ENCODE measurements at places on chromosomes 4 and X.

- no peak for DNase-seq
These were observed 46.0 kb upstream of the TEX13A start for GRCh38 chrX:105266456-105266855.

DNA sequence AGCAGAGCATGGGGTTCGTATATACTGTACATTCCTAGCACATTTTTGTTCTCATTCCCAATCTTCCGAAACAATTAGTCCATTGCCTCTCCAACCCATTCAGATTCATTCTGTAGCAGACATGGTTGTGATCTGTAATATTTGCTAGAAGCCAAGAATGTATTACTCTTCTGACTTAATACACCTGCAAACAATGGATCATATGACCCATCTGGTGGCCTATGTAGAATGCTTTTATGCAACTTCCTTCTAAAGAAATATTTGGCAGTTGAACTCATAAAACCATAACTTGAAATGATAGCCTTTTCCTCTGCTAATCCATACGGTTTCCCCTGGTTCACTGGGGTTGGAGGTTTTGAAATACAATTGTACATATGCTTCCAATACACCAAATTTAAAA lies 32.8 kb upstream of the SGMS2 start:
- no peak for DNase-seq

DNA sequence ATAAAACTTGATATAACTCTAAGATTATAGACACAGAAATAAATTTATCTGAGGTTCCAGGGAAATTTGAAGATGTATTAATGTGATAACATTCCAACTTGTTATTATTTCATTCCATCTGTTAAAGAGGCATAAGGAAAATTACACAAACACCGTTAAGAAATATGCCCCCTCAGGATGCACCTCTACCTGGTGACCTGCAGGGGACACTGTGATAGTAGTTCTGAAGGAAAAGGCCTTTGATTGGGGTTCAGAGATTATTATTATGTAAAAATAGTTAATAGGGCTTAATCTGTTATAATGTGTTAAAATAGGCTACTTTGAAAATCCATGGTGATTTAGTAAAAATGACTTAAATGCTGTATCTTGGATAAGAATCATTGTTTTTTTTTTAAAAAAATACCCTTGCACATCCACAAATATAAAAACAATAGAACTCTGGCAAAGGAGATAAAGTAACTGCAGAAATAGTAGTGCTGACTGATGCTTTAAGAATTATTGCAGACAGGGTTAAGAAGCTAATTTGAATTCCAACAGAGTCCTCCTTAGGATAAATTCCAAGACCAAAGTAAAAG lies 6.1 kb upstream of the ABRAXAS1 start:
- DNase-seq: no peak

GRCh38 chr4:189147005-189147929 lies 793.4 kb upstream of the FRG1 start:
- no peak for DNase-seq

DNA sequence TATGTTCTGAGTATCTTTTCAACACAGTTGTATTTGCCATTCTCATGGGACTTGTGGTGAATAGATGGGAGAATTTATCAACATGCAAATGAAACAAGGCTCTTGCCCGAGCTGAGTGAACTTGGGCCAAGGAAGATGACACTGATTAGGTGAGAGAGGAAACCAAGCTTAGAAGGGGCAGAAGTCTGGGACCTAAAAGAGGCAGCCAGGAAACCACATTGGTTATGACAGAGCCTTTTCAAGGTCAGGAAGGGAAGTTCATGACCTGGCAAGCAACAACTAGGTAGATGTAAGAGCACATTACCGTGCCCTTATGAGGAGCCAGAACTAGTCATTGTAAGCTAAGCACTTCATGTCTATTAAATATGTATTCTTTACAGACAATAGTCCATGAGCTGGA lies 590.3 kb downstream of the PACRGL start:
- DNase-seq: no peak

GRCh38 chr4:92952426-92952825 lies 648.7 kb downstream of the GRID2 start:
- no peak for DNase-seq

- no peak for DNase-seq
These were observed 16.2 kb upstream of the SYTL4 start for GRCh38 chrX:100748108-100748507.

DNA sequence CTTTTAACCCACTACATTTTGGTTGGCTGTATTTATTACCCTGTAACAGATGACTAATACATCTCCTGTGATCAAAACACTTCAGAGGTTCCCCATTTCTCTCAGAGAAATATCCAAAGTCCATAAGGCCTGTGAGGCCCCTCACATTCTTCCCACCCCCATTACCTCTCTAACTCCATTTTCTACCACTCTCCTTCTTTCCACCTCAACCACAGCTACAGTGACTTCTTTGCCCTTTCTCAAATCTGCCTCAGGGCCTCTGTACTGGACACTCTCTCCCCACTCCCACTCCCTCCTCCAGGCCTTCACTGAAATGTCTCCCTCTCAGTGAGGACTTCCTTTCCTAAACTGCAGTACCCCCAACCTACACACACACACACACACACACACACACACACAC lies 8.4 kb upstream of the TMEM144 start:
- no peak for DNase-seq

GRCh38 chr4:6361076-6361784 lies 91.6 kb downstream of the WFS1 start:
- DNase-seq: no peak

GRCh38 chrX:19174401-19175025 lies 52.2 kb upstream of the ADGRG2 start:
- DNase-seq: no peak

- no peak for DNase-seq
These were observed 28.3 kb downstream of the STK32B start for GRCh38 chr4:5079581-5079980.

DNA sequence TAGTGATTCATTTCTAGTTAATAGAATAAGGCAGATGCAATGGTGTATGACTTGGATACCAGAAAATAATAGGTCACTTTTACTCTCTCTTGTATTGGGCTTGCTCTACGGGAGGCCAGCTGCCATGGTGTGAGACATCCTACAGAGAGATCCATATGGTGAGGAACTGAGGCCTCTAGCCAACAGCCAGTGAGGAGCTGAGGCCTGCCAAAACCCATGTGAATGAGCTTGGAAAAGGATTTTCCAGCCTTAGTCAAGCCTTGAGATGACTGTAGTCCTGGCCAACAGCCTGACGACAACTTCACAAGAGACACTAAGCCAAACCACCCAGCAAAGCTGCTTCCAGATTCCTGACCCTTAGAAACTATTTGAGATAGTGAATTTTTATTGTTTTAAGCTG lies 1300.2 kb downstream of the RAPGEF2 start:
- DNase-seq: no peak

DNA sequence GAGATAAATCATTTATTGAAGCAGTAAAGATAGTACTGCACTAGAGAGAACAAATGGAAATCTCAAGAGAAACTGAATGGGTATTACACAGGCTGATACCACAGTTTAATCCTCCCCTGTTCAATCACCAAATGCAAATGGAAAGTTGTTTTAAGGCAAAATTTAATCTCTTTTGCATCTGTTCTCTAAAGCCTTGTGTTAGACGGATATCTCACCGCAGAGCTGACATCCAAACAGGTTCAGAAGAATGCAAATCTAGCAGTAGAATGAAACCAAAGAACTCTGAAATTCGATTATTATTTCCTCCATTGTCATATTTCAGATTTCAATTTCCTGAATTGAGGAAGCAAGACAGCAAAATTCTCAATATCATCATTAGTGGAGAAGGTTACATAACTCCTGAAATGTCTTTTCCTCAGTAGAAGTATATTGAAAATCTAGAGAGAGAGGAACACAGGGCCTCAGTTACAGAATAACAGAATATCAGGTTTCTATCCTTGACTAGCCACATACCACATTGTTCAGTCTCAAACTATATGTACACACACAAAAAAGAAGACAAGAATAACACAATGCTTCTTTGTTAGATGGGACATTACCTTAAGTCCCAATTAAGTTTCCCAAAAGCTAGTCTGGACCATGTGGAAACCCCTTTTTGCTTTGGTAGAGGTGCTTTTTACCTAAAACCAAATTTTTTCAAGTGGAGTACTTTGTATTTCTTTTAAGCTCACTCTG lies 94.1 kb upstream of the BANK1 start:
- no peak for DNase-seq

DNA sequence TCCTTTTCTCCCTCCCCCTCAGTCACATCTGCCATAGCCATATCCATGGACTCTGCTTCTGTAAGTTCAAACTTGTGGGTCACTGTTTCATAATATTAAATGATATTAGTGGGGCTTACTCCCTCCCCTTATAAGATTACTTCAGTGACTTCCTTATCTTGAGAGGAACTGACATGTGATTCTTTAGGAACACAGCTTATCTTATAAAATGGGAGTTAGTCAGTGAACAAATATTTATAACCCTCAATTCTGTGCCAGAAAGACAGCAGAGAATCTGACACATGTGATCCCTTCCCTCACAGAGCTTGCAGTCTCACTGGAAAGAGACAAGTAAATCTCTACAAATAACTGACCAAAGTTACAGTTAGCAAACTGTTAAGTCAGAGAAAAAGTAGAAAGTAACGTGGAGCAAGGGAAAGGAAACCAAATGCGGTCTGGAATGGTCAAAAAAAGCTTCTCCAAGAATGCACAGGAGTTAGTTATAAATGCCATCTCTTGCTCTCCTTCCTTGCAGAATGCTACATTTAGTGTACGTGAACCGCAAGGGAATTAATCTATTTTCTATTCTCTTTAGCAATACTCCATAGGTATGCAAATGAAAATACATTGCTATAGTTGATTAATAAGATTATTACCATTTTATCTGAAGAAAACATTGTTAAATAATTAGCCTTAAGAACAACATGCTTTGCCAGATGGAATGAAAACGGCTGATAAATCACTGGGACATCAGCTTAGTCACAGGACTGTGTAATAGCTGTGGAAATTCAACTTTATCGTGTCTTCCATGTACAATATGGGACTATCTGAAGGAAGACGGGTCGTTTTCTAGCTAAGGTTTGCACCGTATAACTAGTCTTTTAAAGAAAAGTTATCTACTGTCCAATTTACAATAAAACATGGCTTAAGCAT lies 29.0 kb downstream of the SGMS2 start:
- DNase-seq: no peak

DNA sequence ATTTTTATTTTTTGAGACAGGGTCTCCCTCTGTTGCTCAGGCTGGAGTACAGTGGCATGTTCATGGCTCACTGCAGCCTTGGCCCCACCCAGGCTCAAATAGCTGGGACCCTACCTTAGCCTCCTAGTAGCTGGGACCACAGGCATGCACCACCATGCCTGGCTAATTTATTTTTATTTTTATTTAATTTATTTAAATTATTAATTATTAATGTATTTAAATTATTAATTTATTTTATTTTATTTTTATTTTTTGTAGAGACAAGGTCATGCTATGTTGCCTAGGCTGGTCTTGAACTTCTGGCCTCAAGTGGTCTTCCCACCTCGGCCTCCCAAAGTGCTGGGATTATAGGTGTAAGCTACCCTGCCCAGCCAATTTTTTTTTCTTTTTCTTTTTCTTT lies 69.3 kb downstream of the EGF start:
- DNase-seq: no peak

DNA sequence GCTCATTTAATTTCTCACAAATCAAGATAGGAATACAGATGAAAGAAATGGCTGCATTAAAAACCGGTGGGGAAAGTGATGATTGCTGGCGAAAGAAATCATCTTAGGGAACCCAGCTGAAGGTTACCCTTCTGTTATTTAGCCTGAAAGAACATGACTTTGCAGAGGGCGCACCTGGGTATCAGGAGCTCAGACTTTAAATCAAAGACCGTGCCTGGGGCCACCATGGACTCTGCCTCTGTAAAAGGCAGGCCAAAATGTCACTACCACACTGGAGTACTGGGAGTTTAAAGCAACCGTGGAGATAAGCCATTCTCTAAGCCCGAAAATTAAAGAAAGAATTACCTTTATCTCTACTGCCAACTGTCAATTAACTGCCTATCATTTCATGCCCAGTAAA lies 24.3 kb downstream of the GPC3 start:
- DNase-seq: no peak

- DNase-seq: no peak
These were observed 666.4 kb upstream of the NR3C2 start for GRCh38 chr4:149108626-149109025.

GRCh38 chr4:158259955-158260575 lies 49.8 kb downstream of the TMEM144 start:
- DNase-seq: no peak

GRCh38 chr4:150164956-150165629 lies 86.8 kb downstream of the DCLK2 start:
- no peak for DNase-seq

DNA sequence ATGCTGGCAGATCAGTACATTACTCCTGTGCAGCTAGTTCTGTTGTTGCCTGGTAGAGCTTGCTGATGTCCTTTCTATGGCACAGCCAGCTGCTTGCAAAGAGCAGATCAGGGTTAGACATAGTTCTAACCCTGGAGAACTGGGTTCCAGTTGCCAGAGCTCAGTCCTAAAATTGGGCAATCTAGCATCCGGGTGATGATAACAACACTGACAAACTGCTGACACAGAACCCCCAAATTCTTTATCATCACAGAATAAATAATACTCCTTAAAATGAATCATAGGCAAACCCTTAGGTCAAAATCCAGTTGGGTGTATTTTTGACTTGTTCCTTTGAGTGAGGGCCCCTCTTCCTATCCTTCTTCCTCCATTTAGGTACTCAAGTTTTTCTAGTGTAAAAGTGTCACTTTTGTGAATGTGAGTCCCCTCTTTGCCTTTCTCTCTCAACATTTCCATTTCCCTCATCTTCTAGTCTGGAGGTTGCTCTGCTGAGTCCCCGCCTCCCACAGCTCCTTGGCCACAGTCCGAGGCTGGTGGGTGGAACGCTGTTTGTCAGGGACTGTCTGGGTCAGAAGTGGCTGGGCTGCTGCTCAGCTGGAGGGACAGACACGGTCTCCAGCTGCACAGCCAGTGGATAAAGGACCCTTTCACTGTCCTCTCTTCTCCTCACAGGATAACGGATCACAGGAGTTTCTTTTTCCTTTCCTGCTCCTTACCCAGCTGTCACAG lies 93.6 kb upstream of the RASGEF1B start:
- DNase-seq: no peak

GRCh38 chrX:34655501-34656455 lies 1.3 kb downstream of the TMEM47 start:
- no peak for DNase-seq

- DNase-seq: no peak
These were observed 14.0 kb downstream of the APLN start for GRCh38 chrX:129640737-129641136.

DNA sequence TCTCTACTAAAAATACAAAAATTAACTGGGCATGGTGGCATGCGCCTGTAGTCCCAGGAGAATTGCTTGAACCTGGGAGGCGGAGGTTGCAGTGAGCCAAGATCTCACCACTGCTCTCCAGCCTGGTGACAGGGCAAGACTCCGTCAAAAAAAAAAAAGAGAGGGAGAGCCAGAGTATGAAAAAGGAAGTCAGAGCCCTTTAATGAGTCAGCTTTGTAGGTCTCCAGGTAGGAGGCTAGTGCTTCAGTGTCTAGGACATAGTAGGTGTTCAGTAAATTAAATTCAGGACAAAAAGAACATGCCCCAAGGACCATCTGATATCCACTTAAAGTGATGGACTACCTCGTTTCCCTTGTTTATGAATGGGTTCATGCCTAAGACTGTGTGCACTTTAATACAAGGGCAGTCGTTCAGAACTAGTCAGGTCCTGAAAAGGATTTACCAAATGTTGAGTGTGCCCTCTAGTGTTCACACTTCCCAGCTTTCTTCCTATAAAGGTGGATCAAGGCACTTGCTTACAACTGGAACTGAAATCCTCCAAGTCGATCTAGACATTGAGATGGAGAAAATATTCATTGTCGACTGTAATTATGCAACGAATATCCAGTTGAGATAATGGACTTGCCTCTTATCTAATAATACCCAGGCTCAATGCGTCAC lies 29.0 kb downstream of the F9 start:
- DNase-seq: no peak

Data from activated CD4-positive, alpha-beta T cell treated with anti-CD3 and anti-CD28 coated beads for 24 hours (primary cell).